Trophoblast cell (in vitro differentiated cells and primary cell): ENCODE measurements at places on chromosomes 12 and 14.

DNA sequence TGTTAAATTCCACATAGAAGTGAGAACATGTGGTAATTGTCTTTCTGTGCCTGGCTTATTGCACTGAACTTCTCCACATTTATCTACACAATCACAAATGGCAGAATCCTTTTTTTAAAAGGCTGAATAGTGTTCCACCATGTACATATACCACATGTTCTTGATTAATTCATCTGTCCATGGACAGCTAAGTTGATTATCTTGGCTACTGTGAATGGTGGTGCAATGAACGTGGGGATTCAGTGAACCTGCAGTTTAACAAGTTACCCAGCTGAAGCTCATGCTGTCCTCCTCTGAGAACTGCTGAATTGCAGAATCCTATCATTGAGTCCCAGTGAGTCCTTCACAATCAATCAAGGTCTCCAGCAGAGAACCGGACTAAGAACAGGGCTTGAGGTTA lies 74.9 kb downstream of the TBK1 start:
- no peak for DNase-seq

GRCh38 chr14:50082308-50082742 lies 34.0 kb downstream of the VCPKMT start:
- DNase-seq, result no peak

DNA sequence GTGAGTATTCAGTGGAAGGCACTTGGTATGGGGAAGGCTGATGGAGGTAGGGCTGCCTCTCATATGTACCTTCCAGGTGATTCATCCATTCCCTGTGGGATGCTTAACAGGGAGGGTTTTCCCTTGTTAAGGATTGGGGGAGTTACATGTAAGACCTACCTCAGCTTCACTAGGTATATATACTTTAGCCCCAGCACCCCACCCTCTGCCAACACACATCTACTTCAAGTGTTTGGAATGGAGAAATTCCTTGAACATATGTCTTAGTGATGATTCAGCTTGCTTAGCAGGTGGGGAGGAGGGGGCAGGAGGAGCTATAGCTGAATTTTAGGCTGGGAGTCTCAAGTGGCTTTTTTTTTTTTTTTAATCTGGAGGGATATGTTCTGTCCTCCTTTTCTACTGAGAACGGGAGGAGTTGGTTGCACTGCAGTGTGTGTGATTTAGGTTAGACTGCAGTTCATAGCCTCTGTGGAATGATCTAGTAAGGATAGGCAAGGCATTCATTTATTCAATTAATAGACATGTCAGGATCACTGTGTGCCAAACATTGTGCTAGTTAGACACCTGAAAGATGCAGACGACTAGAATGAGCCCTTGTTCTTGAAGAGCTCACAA lies 1.7 kb downstream of the PIP4K2C start:
- no peak for DNase-seq

DNA sequence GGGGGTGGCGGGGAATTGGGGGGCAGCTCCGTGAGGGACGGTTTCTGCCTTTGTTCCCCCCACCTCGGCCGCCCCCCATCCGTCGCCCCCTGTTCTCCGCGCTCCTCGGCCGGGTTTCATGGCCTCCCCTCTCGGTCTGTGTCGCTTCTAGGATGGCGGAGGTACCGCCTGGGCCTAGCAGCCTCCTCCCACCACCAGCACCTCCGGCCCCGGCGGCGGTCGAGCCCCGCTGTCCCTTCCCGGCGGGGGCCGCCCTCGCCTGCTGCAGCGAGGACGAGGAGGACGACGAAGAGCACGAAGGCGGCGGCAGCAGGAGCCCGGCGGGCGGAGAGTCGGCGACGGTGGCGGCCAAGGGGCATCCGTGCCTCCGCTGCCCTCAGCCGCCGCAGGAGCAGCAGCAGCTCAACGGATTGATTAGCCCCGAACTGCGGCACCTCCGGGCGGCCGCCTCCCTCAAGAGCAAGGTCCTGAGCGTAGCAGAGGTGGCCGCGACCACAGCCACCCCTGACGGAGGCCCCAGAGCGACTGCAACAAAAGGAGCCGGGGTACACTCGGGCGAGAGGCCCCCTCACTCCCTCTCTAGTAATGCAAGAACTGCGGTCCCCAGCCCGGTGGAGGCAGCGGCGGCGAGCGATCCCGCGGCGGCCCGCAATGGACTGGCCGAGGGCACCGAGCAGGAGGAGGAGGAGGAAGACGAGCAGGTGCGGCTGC lies 575 bp downstream of the NAA30 start:
- DNase-seq, result peak; percentile 3

- peak; percentile 10 for DNase-seq
Measured at GRCh38 chr12:3197131-3197818, 120.1 kb downstream of the TSPAN9 start.

DNA sequence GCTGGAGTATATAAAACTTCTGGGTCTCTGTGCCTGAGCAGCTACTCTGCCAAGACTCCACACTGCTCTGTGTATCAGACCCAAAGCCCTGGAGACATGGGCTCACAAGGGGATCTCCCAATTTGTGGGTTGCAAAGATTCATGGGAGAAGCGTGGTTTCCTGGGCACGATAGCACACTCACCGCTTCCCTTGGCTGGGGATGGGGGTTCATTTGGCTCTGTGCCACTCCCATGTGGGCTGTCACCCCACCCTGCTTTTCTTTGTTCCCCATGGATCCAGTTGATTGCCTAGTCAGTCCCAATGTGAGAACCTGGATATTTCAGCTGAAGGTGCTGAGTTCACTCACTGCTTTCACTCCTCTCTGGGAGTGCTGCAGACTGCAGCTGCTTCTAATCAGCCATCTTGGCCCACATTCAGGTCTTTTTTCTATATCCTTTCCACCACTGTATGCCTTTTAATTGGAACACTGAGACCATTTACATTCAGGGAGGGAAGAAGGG lies 40.0 kb upstream of the PCNX4 start:
- DNase-seq, result no peak

DNA sequence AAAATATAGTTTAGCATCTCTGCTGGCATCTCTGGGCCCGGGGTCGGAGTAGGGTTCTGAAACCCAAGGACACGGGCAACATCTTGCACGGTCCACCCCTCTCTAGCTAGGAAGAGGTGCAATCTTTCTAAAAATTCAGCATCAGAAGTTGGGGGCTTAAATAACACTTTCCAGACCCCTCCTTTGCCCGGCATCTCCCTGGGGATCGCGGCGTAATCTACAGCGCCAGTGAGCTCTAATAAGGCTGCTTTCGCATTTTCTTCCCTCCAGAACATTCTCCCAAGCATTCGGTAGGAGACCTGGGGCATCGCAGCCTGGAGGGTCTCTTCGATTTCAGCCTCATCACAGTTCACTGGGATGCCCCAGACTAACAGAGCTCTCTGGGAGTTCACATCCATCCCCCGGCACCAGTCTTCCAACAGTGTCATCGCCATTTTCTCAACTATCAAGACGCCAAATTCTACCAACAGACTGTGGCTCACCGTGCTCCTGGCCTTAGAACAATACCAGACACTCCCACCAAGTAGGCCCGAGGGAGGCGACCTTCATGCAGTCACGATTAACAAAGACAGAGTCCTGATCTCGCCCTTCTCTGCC lies 880 bp downstream of the PNMA1 start:
- DNase-seq, result no peak

- DNase-seq, result no peak
Measured at GRCh38 chr12:83181074-83181473, 494.4 kb downstream of the TMTC2 start.

DNA sequence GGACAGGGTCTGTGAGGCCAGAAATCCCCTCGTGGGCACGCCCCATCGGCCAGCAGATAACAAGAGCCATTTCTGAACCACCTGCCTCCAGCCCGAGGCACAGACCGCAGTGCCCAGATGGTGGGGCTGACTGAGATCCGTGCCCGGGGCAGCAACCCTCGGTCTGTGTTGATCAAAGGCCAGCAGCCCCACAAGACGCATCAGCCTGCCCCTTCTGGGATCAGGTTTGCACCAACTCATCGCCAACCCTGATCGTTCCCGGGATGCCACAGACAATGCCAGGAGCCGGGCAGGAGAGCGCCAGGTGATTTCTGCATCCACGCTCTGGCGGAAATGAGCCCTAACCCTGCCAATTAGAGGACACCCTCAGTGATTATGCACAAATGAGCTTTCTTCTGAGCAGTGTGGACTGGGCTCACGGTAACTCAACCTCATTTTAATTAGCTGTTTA lies 64.5 kb downstream of the TESC start:
- no peak for DNase-seq

DNA sequence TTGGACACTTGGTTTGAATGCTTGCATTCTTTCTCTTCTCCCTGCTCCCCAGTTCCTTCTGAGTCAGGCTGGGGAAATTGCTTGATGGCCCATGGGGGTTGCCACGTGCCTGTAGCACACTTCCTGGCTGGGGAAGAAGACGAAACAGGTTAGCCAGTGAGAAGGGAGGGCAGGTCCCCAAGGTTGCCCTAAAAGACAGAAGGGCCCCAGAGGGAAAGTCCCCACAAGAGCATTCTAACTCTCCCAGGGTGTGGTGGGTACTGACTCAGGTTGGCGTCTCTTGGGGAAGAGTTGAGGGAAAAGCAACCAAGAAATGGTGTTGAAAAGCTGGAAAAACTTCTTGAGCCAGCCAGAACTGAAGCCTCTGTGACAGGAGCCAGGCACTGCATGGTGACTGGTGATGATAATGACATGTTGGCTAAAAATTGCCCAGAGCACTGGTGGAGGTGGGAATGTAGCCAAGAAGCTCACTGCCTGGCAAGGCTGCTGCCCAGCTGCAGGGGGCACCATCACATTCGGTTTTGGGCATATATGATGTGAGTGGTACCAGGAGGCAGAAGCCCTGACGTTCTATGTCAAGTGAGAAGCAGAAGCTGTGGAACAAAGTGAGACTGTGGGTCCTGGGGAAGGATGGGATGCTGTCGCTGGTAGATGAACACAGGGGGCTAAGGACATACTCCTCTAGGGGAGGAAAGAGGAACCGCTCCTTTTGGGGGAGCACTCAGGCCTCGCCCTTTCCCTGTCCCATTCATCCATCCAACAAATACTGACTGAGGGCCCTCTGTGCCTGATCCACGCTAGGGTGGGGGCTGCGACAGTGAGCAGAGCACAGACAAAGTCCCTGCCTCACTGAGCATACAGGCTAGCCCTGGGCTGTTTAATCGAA lies 8.1 kb upstream of the RABGGTA start:
- no peak for DNase-seq

DNA sequence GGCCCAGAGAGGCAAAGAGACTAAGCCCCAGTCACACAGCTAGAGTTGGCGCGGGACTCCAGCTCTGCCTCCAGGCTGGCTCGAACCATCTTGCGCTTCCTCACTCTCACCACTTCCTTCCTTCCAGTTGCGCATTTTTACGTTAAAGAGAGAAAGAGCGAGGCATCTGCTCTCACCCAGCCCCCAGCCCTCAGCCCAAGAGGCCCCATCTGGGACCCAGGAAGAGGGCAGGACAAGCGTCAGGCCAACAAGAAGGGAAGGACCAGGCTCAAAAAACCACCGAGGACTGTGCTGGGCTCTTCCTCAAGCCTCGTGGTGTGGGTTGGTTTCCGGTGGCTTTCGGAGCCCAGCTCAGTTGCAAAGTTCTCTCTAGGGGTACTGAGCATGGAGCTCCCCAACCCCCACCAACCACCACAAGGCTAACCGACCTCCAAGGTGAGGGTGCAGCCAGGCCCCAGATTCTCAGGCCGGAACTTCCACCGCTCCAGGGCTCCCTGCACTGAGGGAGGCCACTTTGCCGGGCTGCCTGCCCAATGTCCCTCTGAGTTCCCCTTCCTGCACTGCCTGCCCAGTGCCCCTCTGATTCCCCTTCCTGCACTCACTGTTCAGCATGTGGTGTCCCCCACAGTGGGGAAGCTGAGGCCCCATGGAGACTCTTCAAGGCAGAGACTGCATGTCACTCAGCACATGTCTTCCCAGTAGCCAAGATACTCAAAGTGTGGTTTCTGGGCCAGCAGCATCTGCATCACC lies 35.9 kb downstream of the TESC start:
- no peak for DNase-seq

DNA sequence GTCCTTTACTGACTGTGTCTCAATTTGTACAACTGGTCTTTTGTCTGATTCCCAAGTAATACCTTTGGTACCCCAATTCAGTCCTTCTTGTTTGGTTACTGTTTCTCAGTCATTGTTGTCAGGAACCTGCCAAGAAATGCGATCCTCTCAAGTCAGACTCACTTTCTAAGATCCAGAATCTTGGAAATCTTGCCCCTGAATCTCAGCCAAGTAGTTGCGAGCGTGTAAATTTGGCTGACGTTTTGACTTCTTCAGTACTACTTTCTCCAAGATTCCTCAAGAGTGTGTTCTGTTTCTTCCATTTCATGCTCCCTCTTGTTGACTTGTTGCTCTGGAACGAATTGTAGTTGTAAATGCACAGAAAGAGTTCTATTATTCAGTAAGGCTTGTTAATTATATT lies 114.0 kb downstream of the MSRB3 start:
- no peak for DNase-seq

GRCh38 chr12:99138393-99138792 lies 493.3 kb downstream of the APAF1 start:
- no peak for DNase-seq

DNA sequence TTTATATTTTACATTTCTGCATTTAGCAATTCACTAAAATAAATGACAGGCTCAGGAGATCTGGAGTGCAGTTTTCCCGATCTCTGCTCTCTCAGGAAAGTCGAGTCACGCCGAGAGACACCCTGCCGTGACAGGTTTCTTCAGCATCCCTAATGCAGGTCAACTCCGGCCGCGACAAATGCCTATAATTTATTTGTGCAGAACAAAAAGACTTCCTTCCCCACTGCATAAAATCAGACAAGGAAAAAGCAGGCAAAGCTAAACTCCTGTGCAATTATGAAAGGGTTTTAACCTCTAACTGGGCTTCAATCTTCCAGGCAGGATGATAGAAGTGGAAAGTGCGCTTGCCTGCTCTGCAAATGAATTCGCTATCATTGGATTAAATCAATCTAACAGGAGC lies 28.1 kb downstream of the SPRING1 start:
- no peak for DNase-seq

- no peak for DNase-seq
Measured at GRCh38 chr12:6603095-6603567, 4.0 kb downstream of the CHD4 start.

GRCh38 chr12:64616201-64616600 lies 5.9 kb downstream of the RASSF3 start:
- no peak for DNase-seq

DNA sequence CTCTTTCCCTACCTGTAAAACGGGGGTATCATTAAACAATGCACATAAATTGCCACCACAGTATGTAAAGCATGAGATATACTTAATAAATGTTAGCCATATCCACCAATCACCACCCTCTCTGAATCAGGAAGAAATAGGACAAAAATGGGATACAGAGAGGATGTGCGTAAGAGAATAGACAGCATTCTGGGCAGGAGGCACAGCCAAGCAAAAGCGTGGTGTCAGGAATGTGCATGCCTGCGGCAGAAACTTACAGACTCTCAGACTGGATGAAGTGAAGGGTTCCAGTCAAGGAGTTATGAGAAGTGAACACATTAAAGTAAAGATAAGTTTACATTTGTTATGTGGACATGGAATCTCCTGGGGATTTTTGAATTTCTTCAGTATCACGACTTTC lies 121.7 kb upstream of the MDM1 start:
- DNase-seq, result peak; percentile 44

GRCh38 chr14:97539884-97540283 lies 742.7 kb downstream of the VRK1 start:
- no peak for DNase-seq
